ENCODE measurements at places on chromosomes 6 and 20.

GRCh38 chr6:170129691-170130171 lies 161.1 kb downstream of the DLL1 start:
- no peak for DNase-seq

DNA sequence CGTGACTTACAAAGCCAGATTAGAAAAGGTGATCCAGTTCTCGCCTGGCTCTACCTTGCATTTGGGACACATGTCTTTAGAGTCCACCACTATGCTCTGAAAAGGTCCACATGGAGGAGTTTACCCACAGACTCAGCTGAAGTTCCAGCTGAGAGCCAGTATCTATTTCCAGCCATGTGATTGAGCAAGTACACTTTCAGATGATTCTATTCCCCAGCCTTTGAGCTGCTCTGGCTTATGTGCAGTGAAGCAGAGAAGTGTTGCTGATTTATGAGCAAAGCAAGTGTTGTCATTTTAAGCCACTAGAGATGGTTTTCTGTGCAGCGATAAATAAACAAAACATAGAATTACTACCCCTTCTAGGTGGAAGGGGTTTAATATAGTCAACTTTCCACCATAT lies 520.8 kb upstream of the RNF217 start:
- DNase-seq = no peak

DNA sequence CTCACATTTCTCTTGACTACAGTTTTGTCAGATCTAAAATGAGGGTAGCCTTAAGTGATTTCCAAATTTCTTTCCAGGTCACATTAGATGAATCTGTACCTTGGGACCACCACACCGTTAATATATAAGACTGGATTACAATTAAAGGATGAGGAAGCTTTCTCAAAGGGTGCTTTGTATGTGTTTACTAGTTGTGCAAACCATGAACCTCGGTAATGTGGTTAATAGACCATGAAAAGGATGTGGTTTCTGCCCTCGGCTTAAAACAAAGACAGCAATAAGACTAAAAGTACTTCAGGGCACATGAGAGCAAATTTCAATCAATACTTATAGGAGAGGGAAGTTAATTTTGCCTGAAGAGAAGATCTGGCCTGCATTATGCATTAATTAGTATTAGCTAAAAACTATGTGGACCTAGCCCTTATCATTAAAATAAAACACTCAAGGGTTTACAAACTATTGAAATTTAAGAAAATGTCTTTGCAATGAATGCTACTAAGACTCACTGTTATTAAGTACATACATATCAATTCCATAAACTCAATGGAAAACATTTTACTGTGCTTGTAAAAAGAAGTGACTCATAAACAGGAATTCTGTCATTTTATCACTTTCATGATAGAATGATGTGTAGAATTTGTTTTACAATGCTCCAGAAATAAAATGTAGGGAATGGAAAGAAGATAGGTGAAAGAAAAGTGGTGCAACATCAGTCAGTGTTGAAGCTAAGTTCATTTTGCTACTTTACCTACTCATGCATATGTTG lies 936 bp upstream of the TMX4 start:
- DNase-seq = no peak

DNA sequence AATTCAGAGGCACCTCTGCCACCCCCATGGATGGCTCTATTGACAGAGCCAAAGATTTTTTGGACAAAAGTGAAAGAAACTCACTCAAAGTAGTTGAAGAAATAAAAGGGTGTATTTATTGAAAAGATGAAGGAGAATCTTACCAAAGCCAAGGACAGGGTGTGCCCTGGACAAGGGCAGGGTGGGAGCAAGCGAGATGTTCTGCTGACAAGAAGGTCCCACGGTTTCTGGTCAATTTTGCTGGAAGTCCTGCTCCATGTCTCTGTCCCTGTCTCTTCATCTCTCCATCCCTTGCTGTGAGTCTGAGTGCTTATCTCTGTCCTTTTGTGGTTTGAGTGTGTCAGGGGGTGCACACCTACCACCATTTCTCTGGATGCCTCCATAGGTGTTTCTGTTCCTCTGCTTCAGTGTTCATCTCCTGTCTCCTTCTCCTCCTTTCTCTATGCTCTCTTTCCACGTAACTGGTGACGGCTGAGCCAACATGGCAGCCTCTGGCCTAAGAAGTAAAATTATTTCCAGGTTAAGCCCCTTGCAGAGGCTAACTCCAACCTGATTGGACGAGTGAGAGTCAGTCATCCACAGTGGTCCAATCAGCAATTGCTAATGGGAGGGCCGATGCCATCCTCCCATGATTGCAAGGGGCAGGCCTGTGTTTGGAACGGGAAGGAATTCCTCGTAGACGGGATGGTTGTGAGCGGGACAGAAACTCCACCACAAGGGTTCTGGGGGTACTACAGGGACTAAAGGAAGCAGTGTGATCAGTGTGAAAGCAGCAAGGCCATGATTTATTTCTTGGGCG lies 502.1 kb upstream of the CDH4 start:
- no peak for DNase-seq

DNA sequence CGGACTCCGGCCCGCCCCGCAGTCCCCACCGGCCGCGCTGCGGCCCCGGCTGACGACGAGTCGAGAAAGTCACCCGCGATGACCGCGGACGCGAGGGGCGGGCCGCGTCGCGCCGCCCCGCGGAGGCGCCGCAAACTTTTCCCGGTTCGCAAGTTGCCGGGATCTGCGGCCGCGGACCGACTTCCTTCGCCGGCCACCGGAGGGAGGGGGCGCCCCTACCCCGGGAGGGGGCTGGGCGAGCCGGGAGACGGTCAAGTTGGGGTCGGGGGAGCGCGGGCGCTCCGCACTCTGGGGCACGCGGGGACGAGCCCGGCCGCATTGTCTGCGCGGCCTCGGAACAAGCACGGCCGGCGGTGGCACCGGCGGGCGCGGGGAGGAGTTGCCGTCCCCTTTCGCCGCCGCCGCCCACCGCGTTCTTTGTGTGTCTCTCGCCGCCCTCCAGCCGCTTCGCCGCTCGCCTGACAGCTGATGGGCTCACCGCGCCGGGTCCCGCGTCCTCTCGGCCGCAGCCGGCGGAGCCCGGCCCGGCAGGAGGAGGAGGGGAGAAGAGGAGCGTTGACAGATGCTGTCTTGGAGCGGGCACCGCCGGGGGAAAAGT lies 131.6 kb downstream of the OGFRL1 start:
- no peak for DNase-seq

DNA sequence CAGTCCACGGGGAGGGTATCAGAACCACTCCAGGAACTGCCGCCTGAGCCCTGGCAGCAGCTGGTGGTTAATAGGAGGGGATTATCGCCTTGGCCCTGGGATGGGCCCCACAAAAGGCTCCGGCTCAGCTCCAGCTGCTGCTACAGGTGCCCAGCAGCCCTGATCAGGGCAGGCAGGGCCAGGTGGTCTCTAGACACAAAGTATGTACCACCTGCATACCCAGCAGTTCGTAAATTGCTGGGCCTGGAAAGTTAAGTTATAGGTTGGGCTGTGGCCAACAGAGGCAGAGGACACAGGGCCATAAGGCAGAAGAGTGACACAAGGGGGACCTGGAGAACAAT lies 35.1 kb downstream of the RRBP1 start:
- no peak for DNase-seq

DNA sequence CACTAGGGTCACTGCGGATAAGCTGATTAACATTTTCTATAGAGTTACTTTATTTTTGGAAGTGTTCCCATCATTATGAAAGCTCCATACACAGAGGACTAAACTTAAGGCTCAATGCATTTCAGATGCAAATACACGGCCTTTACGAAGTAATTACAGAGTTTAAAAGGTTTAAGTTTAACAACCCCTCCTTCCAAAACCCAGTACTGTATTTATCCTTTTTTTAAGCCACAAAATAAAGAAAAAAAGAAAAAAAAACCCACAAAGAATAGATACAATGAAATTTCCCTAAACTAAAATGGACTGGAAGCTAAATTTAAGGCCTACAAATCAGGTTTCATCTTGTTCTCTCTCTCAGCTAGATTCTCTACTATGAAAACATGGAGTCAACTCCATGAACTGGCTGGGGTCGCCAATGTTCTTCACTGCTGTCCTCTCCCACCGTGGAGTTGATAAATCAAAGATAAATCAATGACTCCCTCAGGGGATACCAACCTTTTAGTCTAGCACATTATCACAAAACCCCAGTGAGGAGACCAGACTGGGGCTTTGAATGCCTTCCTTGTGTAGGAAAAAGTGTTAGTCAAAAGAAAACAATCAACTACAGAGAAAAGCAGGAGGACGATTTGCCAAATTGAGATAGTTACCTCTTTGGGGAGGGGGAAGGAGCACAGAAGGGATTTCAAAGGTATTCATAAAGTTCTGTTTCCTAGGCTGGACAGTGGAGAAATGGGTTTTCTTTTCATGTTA lies 52.5 kb downstream of the TNFRSF21 start:
- no peak for DNase-seq

DNA sequence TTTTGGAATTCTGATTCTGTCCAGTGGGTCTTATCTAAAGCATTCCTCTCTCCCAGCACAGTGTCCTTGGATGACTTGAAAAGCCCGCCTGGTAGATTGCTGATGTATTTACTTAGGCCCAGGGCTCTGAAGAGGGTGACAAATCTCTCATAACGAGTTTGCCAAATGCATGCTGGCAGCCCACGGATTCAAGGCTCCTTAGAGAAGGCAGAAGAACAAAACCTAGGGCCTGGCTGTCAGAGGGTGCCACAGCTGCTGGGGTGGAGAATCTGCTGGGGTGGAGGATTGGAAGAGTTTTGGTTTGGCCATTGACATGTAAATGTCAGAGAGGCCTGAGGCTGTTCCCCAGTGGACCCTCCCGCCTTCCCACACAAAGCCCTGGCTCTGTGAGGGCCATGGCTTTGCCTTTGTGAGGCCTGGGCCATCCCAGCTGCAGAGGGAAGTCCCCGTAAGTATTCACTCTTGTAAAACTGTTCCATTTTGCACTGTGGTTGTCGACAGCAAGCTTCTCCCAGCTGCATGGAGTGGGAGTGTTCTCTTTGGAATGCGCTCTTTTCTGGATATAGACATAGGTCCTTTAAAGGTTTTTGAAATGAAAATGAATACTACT lies 50.3 kb downstream of the ANKRD6 start:
- no peak for DNase-seq

DNA sequence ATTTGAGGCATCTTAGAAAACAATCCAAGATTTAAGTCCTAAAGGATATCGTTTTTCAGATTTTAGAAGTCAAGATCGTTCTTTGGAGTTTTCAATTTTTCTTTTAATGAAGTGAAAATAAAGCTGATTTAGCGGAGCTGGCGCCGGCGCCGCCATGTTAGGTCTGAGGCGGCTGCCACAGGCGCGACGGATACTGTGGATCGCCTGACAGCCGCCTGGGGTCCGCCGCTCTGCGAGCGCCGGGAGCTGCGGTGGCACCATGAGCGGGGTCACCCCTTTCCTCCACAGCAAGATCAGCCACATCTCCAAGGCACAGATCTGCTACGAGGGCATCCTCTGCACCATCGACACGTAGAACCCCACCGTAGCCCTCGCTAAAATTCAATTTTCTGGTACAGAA lies 247.2 kb downstream of the GJA1 start:
- DNase-seq = no peak

DNA sequence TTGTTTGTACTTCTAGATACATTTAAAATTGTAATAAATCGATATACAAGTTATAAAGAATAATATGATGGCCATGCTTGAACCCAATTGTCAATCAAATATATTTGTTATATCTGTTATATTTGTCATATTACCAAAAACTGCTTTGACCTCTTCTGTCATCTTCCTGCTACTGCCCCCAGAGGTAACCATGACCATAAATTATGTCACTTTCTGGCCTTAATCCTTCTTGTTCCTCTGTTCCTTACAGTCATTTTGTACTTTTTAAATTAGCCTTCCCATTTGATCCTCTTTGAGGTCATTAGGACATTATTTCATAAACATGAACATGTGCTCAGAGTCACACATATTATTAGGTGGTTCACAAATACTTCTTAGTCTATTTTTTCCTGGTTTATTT lies 124.7 kb downstream of the HFE start:
- no peak for DNase-seq

- DNase-seq = no peak
Observed at GRCh38 chr20:20233041-20233514, 134.8 kb upstream of the INSM1 start.

DNA sequence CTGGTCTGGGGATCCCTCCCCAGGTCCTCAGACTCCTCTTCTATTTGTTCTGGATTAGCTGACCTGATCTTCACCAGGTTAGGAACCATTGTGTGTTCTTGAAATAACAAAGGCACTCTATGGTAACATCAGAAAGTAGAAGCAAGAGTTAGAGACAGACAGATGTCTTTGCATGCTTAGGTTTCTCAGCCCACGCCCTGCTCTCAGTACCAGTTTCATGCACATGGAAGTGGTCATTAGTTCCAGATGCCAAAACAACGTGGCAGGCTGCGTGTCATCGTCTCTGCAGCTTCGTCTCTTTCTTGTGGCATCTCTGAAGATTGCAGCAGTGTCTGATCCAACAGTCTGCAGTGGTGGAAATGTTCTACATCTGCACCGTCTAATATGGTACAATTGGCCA lies 89.4 kb downstream of the PACRG start:
- no peak for DNase-seq

GRCh38 chr20:23654000-23654399 lies 16.2 kb upstream of the CST3 start:
- DNase-seq = no peak

DNA sequence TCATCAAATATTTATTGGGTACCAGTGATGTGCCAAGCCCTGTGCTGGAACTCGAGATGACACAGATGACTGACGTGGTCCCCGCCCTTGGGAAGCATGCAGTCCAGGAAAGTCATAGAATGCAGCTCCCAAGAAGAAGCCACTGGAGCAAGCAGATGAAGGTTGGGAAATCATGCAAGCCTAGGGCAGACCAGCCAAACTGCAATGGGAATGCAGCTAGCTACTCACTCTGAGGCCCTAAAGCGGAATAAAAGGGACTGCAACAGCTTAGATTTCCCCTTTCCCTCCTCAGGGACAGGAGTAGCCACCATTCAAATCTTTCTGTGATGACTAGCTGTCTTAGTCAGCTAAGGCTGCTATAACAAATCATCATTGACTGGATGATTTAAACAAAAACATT lies 152.2 kb downstream of the MAFB start:
- DNase-seq = no peak

DNA sequence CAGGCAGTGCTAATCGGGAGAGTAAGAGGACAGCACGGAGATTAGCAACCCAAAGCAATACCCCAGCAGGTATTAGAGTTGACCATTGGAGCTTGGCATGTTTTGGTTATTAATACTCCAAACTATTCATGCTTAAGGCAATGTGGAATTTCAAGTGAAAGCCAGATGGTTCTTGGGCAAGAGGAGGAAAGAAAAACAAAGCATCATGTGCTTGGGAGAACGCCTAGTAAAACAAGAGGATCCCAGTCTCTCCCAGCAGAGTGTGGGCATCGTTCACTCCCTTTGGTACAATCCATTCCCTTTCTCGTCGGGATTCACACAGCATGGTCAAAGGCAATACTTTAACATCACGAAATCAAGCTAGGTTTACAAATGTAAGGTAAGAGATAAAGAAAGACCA lies 349.8 kb downstream of the PRKN start:
- no peak for DNase-seq

- no peak for DNase-seq
Observed at GRCh38 chr6:144590532-144590931, 305.4 kb downstream of the UTRN start.
